ENCODE measurements at places on chromosomes 7 and 10.

DNA sequence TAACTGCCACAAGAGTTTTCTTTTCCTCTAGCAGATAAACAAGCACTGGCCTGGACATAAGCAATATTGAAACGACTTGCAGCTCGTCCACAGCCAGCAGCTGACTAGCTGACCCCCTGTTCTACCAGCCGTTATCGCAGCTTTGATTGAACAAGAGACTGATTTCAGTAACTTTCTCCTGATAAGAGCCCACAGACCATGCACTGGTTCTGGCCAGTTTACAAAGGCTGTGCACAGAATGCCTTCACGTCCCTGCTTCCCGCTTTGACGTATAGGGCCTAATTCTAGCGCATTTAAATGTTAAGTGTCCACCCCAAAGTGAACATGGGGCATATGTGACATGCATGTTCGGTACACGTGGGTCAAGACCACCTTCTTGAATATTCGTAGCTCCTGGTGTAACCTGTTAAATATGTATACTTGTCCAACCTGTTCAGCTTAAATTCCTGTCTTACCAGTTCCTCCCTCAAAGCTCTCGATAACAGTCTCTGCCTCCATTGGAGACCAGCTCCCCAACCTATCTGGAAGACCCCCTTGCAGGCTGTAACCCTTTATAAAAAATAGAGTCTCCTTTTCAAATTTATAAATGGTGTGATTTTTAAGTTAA is 69.2 kb downstream of the LYZL1 start:
- no peak for DNase-seq

DNA sequence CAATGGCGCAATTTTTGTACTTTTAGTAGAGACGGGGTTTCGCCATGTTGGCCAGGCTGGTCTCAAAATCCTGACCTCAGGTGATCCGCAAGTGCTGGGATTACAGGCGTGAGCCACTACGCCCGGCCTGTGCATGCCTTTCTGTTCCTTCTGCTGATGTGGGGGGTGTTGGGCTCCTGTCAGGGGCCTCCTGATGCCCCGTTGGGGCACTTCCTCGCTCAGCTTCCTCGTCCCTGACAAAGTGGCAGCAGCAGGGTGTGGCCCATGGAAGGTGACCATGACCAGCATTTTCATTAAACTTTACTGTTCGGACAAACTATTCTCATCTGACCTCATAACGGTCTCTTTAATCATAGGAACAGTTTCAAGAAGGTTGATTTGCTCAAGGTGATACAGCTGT is 69.4 kb downstream of the TBXAS1 start:
- DNase-seq: no peak

- DNase-seq: no peak
These were observed 13.8 kb downstream of the LRIT2 start for GRCh38 chr10:84211566-84211965.

DNA sequence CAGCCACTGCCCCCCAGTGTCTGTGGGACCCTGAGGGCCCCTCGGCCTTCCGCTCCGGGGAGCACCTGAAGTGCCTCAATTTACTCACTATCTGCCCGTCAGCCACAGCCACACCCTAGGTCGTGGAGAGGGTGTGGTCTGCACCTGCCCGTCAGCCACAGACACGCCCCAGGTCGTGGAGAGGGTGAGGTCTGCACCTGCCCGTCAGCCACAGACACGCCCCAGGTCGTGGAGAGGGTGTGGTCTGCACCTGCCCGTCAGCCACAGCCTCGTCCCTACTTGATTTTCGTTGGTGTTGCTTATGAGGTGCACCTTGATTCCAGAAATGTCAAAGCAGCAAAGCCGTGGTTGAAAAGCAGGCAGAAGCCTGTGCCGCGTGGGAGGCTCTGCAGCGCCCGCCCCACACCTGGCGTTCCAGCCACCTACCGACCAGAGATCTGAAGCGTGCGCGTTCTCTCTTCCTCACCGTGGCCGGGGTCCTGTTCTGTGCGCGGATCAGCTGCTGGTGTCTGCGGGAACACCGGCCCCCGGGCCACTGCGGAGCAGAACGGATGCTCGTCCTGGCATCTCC is 101.6 kb downstream of the DYNC2I1 start:
- DNase-seq: no peak

GRCh38 chr10:99682752-99683151 is 23.4 kb downstream of the ENTPD7 start:
- DNase-seq: no peak

DNA sequence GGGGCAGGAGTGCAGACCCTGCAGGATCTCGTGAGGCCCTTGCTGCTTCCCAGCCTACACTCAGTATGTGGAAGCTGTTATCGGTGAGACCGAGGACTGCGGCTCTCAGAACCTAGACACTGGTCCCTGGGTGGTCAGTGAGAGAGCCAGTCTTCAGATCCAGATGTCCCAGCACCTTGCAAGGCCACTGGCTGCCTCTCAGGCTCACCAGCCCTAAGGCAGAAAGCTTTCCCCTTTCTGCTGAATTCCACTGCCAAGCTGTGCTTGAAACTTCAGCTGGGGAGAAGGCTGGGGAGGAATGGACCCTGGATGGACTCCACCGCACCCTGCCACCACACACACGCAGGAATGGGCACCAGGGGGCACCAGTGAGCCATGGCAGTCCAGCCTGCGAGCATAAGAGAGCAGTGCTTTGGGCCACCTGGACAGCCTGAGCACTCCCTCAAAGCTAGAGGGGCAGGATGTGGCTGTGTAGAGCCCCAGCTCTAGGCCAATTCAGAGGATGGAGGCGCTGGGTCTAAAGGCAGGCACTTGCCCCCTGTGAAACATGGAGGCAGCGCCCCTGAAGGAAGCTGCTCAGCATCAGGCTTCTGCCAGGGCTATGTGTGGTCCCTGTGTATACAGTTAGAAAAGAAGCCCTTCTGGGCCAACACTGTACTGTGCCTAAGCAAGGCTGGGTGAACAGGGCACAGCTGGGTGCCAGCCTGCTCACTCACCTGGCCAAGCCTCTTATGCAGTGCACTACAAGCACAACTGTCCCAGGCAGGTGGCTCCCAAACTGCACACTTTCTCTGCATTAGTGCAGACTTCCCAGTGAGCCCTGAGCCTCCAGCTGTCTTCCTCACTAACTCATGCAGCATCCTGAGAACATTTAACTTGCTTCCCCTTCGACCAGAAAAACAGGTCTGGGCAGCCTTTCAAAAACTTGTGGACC is 21.6 kb downstream of the TMEM72 start:
- no peak for DNase-seq

- no peak for DNase-seq
These were observed 1288.5 kb upstream of the AUTS2 start for GRCh38 chr7:68309806-68310205.

All from GM04503 (cell line).